ENCODE measurements at places on chromosomes 2 and 18. TPM values are rescaled to one million over a fixed set of nuclear protein-coding genes. Genes with fewer than 3 reads are reported as not detected.

The GBX2 gene
- polyA plus RNA-seq, result not detected

DNA sequence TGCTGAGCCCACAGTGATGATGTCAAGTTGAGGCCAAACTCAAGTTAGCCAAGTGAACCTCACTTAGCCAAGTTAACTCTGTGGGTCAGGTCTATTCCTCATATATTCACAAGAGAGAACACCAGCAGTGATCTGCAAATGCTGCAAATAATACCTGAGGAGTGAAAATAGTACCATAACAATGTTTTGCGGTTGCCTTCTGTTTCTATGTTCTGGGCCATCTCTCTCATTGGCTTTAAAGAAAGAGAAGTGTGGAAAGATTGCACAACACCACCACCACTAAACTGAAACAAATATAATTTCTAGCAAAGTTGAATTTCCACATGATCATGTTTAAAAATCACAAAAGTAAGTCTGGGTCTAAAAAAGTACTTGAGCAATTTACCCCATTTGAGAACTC, 211.1 kb upstream of the GALNT5 start:
- DNase-seq, result no peak

DNA sequence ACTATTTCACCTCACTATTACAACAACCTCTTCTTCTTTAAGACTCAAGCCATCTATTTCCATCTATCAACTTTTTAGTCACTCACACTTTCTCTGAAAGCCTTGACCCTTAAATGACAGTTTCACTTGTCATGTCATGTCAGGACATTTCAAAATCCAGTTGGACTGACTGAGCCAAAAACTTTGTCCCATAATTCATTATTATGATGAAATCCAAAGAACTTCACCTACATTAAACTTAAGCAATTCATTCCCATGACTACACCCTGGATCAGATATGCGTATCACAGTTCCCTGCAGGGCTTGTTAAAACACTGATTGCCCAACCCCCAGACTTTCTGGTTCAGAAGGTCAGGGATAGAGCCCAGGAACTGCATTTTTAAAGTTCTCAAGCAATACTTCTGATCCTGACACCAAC, 26.5 kb downstream of the LDAH start:
- no peak for DNase-seq

- DNase-seq, result no peak
Observed at GRCh38 chr2:26009567-26009963, 24.3 kb upstream of the RAB10 start.

DNA sequence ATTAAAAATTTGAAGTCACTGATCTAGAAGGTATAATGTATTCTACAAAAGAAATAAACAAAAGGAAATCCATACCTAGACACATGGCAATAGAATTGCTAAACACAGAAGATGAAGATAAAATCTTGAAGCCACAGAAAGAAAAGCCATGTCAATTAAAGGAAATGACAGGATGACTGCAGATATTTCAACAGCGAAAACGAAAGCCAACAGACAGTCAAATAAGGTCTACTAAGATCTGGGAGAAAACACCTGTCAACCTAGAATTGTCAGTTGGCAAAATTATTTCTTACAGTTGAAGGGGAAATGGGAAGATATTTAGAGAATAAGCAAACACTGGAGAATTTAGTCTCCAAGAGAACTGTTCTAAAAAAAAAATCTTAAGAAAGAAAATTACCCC, 39.2 kb downstream of the NETO1 start:
- no peak for DNase-seq

- DNase-seq, result peak; percentile 82
Observed at GRCh38 chr2:112626604-112627059, 19.1 kb upstream of the SLC20A1 start.

Data from GM23248 (cell line).